Fibroblast of lung (primary cell): ENCODE measurements at places on chromosomes 1 and 21.
A peak's percentile ranks its signal among the peaks of the same experiment; 100 is the strongest.

- DNase-seq: no peak
Measured at GRCh38 chr1:6126521-6127067, 53.5 kb downstream of the CHD5 start.

- no peak for DNase-seq
Measured at GRCh38 chr1:211932231-211932932, 101.8 kb upstream of the LPGAT1 start.

- DNase-seq: no peak
Measured at GRCh38 chr1:183838221-183838620, 33.3 kb downstream of the RGL1 start.

DNA sequence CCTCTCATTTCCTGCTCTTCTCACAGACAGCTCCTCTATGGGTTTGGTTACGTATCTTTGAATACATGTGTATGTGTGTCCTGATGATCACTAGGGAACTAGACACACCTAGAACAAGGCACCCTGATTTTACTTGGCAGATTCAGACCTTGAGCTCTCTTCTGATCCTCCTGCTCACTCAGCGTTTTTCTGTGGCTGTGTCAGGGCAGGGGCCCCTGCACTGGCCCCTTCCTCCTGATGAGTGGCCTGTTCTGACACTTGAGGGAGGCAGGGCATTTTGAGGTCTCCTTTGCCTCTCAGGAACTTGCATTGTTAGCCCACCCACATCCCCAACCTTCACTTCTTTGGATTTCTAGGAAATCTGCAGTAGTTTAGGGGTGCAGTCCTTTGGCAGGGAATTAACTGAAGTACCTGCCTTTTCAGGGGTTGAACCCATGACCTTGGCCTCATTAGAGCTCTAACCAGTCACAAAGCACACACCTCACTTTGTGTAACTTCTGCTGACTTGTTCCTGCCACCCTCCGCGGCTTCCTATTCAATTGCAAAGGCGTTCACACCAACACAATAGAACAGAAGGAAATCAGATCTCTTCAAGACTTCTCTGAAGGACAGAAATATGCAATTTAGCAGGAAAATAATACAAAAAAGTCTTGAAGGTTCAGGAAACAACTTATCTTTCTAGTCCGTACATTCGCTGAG, 8.8 kb downstream of the SMYD2 start:
- DNase-seq: no peak

- no peak for DNase-seq
Measured at GRCh38 chr21:34949499-34949898, 99.6 kb downstream of the RUNX1 start.

- DNase-seq: peak; percentile 100
Measured at GRCh38 chr1:238647877-238648276, 738.5 kb upstream of the CHRM3 start.

- no peak for DNase-seq
Measured at GRCh38 chr1:228176024-228176395, 10.4 kb downstream of the IBA57 start.

DNA sequence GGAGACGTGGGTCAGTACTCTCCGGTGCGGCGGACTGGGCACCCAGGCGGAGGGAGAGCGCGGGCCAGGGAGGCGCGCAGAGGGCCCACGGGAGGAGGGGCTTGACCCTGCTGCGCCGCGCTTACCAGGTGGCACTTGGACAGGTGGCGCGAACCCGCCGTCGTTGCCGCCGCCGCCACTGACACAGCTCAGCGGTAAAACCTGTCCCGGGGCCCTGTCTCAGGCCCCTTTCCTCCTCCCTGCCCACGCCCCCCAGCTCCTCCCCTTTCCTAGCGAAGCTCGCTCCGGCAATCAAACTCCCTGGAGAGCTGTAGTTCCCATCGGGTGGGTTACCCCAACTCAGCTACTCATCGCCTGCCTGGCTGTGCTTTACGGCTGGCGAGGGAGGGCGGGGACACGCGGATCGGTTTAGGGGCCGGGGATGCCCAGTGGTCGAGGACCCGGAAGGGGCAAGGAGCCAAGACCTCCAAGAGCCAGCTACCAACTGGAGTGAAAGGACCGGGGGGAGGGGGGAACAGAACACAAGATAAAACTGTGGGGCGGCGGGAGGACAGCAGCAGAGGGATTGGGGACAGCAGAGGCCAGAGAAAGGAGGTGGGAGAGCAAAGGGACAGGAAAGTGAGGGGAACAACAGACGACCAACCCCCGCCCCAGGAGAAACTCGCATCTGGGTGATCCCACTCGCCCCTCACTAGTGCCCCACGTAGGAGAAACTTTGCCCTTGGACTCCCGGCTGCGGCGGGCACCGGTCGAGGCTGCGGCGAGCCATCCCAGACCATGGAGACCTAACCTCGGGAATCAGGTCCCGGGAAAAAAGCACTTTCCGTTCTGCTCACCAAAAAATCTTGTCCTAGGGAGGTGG, 2.9 kb downstream of the GFI1 start:
- DNase-seq: no peak

- no peak for DNase-seq
Measured at GRCh38 chr21:45836694-45837670, 144.6 kb upstream of the COL6A1 start.

- peak; percentile 38 for DNase-seq
Measured at GRCh38 chr1:59570524-59570923, 244.2 kb upstream of the HOOK1 start.

DNA sequence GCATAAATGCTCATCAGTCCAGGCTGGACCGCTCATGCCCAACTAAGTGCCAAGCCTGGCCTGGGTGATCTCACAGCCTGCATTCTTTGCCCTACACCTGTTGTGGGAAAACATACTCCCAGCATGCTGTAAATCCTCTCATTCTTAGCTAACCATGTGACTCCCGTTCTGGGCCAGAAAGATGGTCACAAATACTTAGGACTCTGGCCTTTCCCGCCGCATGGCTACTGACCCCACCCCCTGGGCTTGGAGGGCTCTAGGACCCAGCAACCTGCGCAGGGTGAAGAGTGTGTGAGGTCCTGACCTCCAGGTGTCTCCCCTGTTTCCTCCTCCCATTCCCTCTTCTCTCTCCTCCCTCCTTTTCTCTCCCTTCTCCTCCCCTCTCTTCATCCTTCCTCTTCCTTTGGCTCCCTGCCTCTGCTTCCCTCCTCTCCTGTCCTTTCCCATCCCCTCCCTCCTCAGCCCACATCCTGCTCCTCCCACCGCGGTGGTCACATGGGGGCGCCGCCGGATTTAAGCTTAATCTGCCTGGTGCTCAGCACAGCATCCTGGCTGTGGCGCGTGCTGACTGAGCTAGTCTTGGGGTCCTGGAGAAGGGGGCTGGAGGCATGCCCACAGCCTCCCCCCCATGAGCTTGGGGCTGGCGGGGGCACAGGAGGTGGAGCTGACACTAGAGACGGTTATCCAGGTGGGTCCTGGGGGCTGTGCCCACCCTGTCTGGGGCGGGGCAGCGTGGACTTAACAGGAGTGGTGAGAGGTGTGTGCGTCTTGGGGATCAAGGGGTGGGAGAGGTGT, at the start of gene CROCC:
TSS of gene CROCC (plus strand) at position 541 of the 795 bp plus-strand sequence. CDS start at position 629, 88 bp downstream.
- peak; percentile 22 for DNase-seq

- DNase-seq: peak; percentile 75
Measured at GRCh38 chr1:119285482-119285881, 83.1 kb upstream of the HAO2 start.

- no peak for DNase-seq
Measured at GRCh38 chr21:37478794-37479193, 112.2 kb downstream of the DYRK1A start.

- no peak for DNase-seq
Measured at GRCh38 chr1:82819234-82819633, 1018.5 kb downstream of the ADGRL2 start.

DNA sequence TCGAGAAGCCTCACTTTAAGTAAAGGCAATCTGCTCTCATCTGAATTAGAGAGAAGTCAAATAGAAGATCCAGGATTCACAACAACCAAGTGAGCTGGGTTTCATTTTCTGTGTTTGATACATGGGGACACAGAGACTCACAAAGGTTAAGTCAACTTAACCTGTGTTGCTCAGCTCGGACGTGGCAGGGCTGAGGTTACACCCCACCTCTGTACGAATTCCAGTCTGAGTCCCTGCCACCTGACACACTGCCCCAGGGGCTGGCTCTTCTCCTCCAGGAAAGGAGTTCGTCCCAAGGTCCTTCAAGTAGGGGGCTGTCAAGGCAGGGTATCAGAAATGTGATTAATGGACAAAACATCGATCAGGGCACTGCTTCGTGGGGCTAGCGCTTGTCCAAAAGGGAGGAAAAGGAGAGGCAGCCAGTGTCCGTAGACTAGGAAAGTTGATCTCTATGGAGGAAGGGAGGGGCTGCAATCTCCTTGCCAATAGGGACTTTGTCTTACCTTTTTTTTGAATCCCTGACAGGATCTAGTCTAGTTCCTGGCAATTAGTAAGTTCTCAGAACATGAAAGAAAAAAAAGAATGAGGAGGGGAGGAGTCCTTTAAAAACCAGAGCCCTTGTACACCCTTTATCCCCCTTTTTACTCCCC, 116.4 kb downstream of the CNIH3 start:
- no peak for DNase-seq

DNA sequence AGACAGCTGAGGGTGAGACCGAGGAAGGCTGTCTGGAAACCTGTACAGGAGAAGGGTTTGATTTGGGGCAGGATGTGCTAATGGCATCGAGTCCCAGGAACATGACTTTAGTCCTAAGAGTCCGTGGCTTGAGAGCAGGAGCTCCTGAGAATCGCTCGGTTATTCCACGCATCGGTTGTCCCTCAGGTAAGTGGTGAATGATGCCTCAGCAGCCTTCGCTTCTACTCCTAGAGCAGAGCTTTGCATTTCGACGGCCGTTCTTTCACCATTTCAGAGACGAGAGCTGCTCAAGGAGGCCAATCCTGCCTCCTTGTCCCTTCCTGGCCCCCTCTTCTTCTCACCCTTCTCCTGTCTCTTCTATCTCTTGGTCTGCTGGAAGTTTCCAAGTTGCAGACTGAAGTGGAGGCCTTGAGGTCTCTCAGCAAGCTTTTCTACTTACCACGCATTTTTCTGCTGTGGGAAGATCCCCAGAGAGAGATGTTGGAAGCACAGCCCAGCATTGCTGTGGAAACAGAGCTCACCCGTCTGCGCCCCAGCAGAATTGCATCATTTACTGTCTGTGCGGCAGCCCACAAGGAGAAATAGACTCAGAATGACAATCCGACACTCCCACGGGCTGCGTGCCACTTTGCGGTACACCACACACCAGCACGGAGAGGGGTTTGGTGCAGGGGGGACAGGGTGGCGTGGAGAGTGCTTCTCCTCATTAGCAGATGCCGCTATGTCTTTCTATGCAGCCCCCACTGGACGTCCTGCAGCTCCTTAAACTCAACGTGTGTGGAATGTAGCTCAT, 270.7 kb upstream of the C1orf174 start:
- DNase-seq: no peak

- DNase-seq: peak; percentile 48
Measured at GRCh38 chr1:31239653-31240241, at the start of gene NKAIN1. Gene NKAIN1, minus strand, starts transcription at chr1:31239887. Its CDS starts 340 bp downstream, at chr1:31239547.

DNA sequence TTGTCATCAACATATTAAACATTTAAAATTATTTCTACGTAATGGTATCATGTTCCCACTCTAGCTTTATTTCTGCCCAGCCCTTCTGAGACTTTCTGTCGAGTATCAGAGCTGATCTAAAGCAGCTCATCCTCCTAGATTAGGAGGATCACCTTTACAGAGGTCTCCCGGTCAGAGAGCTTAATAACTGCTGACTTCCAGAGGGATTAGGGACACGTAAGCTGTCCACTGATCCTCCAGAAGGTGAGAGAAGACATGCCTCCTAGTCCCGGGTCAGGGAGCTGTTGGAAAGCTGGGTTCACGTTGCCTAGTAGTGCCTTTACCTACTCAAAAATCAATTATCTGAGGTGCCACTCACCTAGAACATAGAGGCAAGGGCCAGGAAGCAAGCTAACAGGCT, 31.2 kb upstream of the NADK start:
- DNase-seq: no peak

DNA sequence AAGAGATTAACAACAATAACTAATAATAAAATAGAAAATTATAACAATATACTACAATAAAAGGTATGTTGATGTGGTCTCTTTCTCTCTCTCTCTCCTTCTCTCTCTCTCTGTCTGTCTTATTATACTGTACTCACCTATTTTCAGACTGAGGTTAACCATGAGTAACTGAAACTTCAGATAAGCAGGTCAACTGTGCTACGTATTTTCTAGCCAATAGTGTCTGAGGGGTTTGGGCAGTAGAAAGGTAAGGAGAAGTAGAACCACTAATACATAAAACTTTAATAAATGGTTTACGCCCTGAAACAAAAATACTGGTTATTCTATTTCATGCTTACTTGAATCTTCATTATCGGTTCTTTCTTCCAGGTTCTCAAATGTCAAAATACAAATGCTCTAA, 71.0 kb upstream of the LRRC53 start:
- no peak for DNase-seq
